ENCODE measurements at places on chromosomes 3 and 15.

DNA sequence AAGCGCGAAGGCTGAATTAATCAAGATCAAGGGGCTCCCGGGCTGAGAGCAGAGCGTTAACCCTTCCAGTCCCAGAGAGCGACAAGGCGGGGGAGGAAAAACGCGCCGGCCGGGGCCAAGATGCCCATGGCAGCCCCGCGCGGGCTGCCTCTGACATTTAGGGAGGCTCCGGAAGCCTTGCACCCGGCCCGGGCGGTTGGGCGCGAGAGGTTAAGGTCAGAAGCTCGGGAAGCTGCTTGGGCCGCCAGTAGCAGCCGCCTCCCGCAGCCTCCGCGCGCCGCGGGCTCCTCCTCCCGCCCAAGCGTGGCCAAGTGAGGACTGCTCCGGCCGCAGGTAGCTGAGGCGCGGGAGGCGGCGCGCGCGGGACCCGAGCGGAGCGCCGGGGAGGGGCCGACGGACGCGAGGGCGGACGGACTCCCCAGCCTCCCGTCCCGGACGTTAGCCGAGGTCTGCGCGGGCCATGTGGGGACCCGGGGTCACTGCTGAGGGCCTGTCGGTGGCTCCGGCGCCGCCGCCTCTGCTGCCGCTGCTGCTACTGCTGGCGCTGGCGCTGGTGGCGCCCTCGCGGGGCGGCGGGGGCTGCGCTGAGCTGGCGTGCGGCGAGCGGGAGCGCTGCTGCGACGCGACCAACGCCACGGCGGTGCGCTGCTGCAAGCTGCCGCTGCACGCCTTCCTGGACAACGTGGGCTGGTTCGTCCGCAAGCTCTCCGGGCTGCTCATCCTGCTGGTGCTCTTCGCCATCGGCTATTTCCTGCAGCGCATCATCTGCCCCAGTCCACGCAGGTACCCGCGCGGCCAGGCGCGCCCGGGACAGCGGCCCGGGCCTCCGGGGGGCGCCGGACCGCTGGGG, at the start of gene C3orf80:
C3orf80 (plus strand) TSS at position 247 of the 850 bp plus-strand sequence; CDS start at position 461, 214 bp downstream.
- DNase-seq = peak; percentile 28

GRCh38 chr3:40690749-40691451, 166.1 kb downstream of the ZNF621 start:
- DNase-seq = no peak

- DNase-seq = no peak
Observed at GRCh38 chr3:193884652-193885051, 251.3 kb upstream of the HES1 start.

- DNase-seq = no peak
Observed at GRCh38 chr3:131323014-131323413, 58.6 kb upstream of the NUDT16 start.

DNA sequence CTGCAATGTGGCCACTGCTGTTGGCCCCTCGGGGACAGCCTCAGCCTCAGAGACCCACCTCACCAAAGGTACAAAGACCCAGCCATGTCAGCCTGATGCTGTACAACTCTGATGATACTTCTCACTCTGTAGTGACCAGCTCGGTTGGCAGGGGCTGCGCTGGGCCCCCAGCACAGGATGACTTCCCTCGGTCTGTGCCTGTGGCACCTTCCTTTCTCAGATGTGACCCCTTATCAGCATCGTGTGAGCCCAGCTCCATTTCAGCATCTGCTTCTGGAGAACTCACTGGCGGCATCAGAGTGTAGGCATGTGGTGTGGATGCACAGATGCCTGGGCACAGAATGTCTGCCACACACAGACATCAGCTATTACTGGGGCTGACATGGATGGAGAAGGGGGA, 25.1 kb upstream of the CTXND1 start:
- no peak for DNase-seq

GRCh38 chr3:74267588-74268184, 346.8 kb downstream of the CNTN3 start:
- DNase-seq = peak; percentile 54

- DNase-seq = no peak
Observed at GRCh38 chr15:60509470-60509869, 30.5 kb upstream of the ICE2 start.

- DNase-seq = peak; percentile 48
Observed at GRCh38 chr15:95291898-95292472, 1038.5 kb upstream of the NR2F2 start.

GRCh38 chr3:8846176-8846575, 76.8 kb upstream of the OXTR start:
- no peak for DNase-seq

DNA sequence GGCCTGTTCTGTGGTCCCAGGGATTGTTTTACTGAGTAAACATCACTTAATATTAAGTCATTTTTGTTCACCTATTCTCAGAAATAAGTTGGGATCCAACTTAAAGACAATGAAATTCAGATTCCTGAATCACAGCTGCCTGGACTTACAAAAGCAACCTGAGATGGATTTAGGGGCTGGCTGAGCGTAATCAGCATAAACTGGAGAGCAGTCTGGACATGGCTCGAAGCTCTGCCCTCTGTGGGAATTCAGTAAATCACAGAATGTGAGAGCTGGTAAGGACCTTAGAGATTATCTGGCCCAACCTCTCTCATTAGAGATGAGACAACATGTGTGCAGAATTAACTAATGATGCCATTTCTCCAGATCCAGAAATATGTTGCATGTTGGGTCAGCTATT, 23.7 kb downstream of the CCDC80 start:
- DNase-seq = no peak

GRCh38 chr15:93020976-93021772, 67.8 kb downstream of the RGMA start:
- no peak for DNase-seq

GRCh38 chr3:71964170-71964569, 179.2 kb upstream of the PROK2 start:
- no peak for DNase-seq

GRCh38 chr3:188832961-188833721, 338.6 kb upstream of the TPRG1 start:
- DNase-seq = no peak

GRCh38 chr3:191246630-191247029, 47.6 kb downstream of the OSTN start:
- peak; percentile 18 for DNase-seq

GRCh38 chr3:55966566-55966965, 479.5 kb upstream of the WNT5A start:
- no peak for DNase-seq

GRCh38 chr15:85589851-85590250, 204.9 kb downstream of the KLHL25 start:
- peak; percentile 84 for DNase-seq

DNA sequence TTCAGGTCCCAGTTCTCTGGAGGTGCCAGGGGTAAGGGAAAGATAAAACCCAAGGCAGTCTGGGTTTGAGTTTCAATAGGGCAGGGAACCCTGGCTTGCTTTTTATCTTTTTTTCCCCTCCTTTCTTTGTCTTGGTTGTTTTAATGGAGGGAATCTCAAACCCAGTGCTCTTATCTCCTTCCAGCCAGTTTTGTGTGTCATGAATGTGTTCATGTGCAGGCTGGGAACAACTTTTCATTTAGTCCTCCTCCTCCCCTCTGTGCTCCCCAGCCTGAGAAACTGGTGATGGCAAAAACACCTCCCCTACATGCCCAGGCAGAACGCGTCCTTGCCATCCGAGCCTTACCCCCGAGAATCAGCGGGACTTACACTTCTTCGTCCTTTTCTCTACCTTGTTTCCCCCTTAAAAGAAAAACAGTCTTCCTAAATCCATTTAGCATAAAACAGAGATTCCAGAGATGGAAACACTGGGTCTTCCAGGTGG, 10.9 kb downstream of the SEMA3G start:
- no peak for DNase-seq

DNA sequence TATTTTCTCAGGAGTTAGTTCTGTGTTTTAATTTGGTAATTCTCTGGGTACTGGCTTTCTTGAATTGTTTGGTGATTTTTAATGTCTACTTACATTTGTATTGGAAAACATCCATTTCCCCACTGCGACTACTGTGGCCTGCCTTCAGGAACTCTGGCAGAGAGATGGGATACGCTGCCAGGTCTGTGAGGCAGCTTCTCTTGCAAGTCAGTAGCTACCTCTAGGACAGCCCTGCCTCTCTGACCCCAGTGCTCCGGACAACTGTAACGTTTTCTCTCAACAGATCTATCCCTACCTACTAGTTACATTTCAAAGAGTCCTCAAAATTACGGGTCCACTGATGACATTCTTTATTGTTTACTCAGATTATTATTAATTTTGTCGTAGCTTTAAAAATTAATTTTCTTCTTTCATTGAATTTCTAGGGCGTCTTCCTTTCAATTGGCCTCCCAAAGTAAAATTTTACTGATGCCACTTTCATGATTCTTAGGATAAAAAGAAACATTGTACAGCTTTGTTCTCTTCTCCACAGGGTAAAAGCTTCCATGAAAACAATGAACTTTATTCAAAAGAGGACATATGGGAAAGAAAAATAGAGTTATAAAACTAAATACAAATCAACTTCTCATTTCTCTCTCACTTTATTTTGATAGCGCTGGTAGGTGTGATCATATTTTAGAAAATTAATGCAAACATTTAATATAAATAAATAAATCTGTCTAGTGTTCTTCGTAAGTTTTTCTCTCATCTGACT, 123.2 kb upstream of the GOLGA8J start:
- no peak for DNase-seq

All from ACHN (cell line).